ENCODE measurements at places on chromosomes 2 and 18.

- no peak for DNase-seq
Observed at GRCh38 chr2:221468317-221468716, 103.8 kb downstream of the EPHA4 start.

- no peak for DNase-seq
Observed at GRCh38 chr2:46653539-46653938, 174.2 kb downstream of the TMEM247 start.

GRCh38 chr2:62319070-62319469, 123.2 kb downstream of the B3GNT2 start:
- DNase-seq: no peak

- peak; percentile 8 for DNase-seq
Observed at GRCh38 chr2:20818820-20819219, 4.1 kb downstream of the LDAH start.

GRCh38 chr2:96842600-96842999, 1.2 kb downstream of the ANKRD23 start:
- no peak for DNase-seq

- DNase-seq: no peak
Observed at GRCh38 chr2:175233135-175233719, 51.7 kb upstream of the ATP5MC3 start.
